T-helper 17 cell (primary cell): ENCODE measurements at places on chromosomes 16 and 17.
A peak's percentile ranks its signal among the peaks of the same experiment; 100 is the strongest.

GRCh38 chr17:43439041-43439440, 40.2 kb downstream of the ARL4D start:
- peaks cover 31% of the 10 kb centered on the region for H3K27me3 ChIP-seq
- H3K36me3 ChIP-seq, result peaks cover 3% of the 10 kb centered on the region
- H3K4me3 ChIP-seq, result no peak overlapping the region
- H3K4me1 ChIP-seq, result no peaks in the 10 kb centered on the region
- H3K27ac ChIP-seq, result no peak overlapping the region

GRCh38 chr17:82871056-82871775, 31.4 kb upstream of the ZNF750 start:
- no peak for DNase-seq
- H3K4me1 ChIP-seq, result peaks cover 20% of the 10 kb centered on the region
- no peaks in the 10 kb centered on the region for H3K27me3 ChIP-seq
- H3K36me3 ChIP-seq, result no peaks in the 10 kb centered on the region
- no peak overlapping the region for H3K27ac ChIP-seq
- H3K4me3 ChIP-seq, result no peak overlapping the region

- no peak overlapping the region for H3K27ac ChIP-seq
- H3K4me1 ChIP-seq, result peaks cover 17% of the 10 kb centered on the region
- no peak overlapping the region for H3K4me3 ChIP-seq
- DNase-seq, result no peak
Observed at GRCh38 chr17:7889166-7889955, 772 bp downstream of the CHD3 start.

GRCh38 chr17:62818526-62818925, 10.4 kb upstream of the MARCHF10 start:
- no peak overlapping the region for H3K27ac ChIP-seq
- no peak overlapping the region for H3K4me3 ChIP-seq
- H3K36me3 ChIP-seq, result peaks cover 5% of the 10 kb centered on the region
- peaks cover 4% of the 10 kb centered on the region for H3K4me1 ChIP-seq

GRCh38 chr16:23570992-23571632, 13.6 kb downstream of the UBFD1 start:
- H3K36me3 ChIP-seq, result peaks cover 7% of the 10 kb centered on the region
- H3K27ac ChIP-seq, result peak overlapping the region; percentile 43
- H3K4me1 ChIP-seq, result peaks cover 6% of the 10 kb centered on the region
- no peak for DNase-seq

DNA sequence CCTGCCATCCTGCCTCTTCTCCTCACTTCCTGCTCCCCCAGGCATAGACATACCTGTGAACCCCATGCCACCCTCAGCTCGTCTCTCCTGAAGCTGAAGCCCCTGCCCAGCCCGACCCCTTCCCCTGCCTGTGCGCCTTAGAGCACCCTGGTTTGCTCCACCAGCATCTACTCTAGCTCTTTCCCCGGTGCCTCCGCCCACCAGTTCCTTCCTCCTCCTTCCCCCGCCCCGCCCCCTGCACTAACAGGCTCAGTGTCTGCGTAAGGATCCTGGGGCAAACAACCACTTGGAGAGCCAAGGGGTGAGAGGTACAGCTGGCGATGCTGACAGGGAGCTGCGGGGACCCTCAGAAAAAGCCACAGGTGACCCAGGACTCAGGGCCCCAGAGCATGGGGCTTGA, 1.9 kb downstream of the GPR142 start:
- DNase-seq, result no peak
- H3K36me3 ChIP-seq, result peaks cover 2% of the 10 kb centered on the region

DNA sequence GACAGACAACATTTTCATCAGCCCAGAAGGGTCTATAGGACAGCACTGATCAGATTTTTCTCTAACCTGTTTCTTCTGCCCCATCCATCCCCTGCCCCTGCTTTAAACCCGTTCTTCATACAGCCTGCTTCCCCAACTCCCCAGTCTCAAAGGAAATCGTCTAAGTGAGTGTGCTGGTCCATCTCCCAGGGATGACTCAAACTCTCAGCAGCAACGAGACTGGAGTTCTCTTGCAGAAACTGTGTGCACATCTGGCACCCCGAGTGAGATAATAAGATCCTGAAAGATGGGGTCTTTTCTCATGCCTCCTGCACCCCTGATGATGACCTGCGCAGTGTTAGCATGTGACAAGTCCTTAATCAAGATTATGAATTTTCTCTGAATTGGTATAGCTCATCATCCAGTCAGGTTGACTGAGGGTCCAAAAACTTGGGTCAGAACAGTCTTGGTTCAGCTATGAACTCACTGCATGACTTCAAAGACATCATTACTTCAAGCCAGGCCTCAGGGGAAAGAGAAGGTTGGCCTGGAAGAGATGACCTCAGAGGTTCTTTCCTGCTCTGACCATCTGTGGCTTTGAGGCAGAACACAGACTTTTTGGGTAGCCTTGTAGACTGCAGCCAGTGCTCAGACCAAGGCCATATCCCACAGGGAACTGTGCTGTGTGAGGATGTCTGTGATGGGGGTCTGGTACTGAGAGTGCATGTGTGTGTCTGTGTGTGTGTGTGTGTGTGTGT, 117.9 kb downstream of the SPACA3 start:
- H3K27me3 ChIP-seq, result peaks cover 31% of the 10 kb centered on the region
- H3K27ac ChIP-seq, result no peak overlapping the region
- no peak overlapping the region for H3K4me3 ChIP-seq
- no peaks in the 10 kb centered on the region for H3K36me3 ChIP-seq
- no peaks in the 10 kb centered on the region for H3K4me1 ChIP-seq

- H3K4me1 ChIP-seq, result no peaks in the 10 kb centered on the region
- H3K27me3 ChIP-seq, result peaks cover 69% of the 10 kb centered on the region
- no peak overlapping the region for H3K4me3 ChIP-seq
- H3K36me3 ChIP-seq, result no peaks in the 10 kb centered on the region
- no peak overlapping the region for H3K27ac ChIP-seq
- no peak for DNase-seq
Observed at GRCh38 chr17:6361733-6362132, 73.2 kb downstream of the AIPL1 start.

GRCh38 chr16:3789375-3790099, 72.2 kb upstream of the TRAP1 start:
- no peak for DNase-seq
- H3K4me3 ChIP-seq, result peak overlapping the region; percentile 64
- no peaks in the 10 kb centered on the region for H3K27me3 ChIP-seq

DNA sequence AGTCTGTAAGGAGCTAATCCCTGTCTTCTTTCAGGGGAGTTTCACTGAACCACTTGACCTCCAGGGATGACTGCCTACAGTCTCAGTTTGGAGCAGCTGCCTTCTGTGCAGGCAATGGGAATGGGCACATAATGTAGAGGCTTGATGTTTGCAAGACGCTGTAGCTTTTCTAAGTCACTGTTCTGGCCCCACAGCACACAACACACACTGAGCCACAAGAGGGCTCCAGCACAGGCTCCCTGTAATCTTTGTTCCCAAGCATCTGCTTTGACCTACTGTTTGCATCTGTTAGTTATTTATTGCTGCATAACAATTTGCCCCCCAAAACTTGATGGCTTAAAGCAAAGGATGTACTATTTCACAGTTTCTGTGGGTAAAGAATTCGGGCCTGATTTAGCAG, 419.0 kb upstream of the ASIC2 start:
- H3K27ac ChIP-seq, result no peak overlapping the region
- no peak overlapping the region for H3K4me3 ChIP-seq
- H3K4me1 ChIP-seq, result no peaks in the 10 kb centered on the region
- H3K36me3 ChIP-seq, result peaks cover 2% of the 10 kb centered on the region
- DNase-seq, result no peak

DNA sequence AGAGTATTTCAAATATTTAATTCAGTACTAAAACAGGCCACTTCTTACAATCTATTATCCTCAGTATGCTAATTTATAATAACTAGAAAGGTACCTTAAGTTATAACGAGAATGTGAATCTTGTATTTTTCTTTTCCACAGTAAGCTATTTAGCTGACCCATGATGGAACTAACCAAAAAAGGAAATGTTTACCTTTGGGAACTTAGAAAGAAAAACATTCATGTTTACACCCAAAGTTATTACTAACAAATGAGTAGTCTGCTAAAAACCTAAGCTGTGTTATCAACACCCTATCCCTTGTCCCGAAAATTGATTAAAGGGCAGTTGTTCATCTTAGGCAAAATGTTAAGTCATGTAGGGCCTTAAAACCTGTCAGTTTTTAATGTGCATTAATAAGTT, 8.1 kb downstream of the GNA13 start:
- peak overlapping the region; percentile 94 for H3K27ac ChIP-seq
- no peaks in the 10 kb centered on the region for H3K27me3 ChIP-seq
- peak overlapping the region; percentile 71 for H3K4me3 ChIP-seq
- H3K36me3 ChIP-seq, result peaks cover 12% of the 10 kb centered on the region
- peaks cover 49% of the 10 kb centered on the region for H3K4me1 ChIP-seq

DNA sequence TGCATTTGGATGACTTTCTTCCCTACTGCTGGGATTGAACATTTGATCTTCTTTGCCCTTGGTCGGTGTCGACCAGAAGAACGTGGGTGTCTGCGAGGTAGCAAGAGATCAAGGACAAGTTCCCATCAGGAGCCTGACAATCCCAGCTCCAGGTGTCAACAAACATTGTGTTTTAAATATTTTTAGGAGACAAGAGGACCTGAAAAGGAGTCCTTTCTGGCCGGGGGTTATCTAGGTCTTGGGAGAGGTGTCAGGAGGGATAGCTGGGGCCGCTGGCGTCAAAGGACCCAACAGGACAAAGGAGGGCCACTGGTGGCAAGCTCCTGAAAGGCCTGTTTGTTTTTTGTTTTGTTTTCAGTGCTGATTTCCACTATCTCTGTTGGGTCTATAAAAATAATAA, 308.4 kb upstream of the ERCC4 start:
- H3K27me3 ChIP-seq, result no peaks in the 10 kb centered on the region
- DNase-seq, result no peak
- no peak overlapping the region for H3K27ac ChIP-seq
- H3K36me3 ChIP-seq, result no peaks in the 10 kb centered on the region

DNA sequence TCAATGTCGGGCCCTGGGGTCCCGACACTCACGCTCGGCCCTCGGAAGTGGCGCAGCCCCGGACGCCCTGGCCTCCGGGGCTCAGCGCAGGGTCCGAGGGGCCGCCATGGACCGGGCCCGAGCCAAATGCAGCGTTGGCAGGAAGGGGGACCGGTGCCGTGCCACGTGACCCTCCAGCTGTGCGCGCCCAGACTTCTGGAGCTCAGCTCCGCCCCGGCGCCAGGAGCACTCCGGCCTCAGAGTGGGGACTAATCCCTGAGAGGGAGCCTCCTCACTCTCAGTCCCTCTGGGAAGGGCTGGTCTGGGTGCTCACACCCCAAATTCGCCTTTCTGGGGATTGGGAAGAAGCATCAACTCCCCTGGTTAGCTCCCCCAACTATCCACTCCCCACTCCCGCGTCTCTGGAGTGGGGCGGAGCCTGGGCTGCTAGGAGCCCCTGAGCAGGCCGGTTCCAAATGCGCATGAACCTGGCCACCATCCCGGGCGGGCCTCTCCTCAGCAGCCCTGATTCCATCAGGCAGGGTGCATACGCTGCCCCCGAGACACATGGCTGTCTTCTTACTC, at the start of gene B3GNT9:
Gene B3GNT9, minus strand, starts transcription at position 166 of the 564 bp plus-strand sequence. CDS start 513 bp downstream, outside the sequence.
- H3K27ac ChIP-seq, result peak within 1 kb of the TSS; percentile 54
- H3K4me3 ChIP-seq, result peak within 1 kb of the TSS; percentile 88
- peaks cover 3% of the 10 kb centered on the region for H3K36me3 ChIP-seq
- H3K27me3 ChIP-seq, result no peaks in the 10 kb centered on the region
- peaks cover 40% of the 10 kb centered on the region for H3K4me1 ChIP-seq

DNA sequence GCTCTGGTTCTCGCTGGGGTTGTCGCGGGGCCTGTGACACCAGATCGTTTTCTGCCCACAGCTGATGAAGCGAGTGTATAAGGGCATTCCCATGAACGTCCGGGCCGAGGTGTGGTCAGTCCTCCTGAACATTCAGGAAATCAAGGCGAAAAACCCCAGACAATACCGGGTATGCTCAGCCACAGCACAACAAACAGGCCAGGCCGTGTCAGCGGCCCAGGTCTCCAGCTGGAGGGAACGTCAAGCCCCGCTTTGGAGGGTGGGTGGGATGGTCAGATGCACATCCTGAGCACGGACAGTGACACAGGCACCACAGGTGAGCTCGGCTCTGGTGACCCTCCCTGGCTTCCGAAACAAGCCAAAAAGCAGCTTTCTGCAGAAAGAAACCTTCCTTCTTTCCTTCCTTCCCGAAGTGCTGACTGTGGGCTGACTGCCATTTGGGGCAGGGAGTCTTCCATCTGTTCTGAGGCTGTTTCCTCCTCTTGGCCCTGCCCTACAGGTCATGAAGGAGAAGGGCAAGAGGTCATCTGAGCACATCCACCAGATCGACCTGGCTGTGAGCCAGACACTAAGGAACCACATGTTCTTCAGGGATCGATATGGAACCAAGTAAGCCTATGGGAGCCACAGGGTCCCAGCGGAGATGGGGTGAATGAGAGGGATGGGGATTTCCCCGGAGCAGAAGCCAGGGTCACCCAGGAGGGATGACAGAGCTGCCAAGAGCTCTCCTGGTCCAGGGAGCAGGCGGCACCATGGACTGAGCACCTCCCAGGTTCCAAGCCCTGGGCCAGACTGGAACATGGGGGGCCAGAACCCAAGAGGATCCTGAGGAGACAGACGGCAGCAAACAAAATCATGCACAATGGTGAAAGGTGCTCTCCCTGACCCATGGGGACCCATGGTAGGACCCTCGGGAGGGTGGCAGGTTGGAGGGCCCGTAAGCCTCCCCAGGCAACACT, 79.4 kb downstream of the GOSR1 start:
- no peak for DNase-seq
- H3K36me3 ChIP-seq, result no peaks in the 10 kb centered on the region
- H3K4me1 ChIP-seq, result peaks cover 7% of the 10 kb centered on the region
- no peak overlapping the region for H3K27ac ChIP-seq
- H3K27me3 ChIP-seq, result no peaks in the 10 kb centered on the region
